Cortex of kidney (tissue), 1 donor: ENCODE measurements at places on chromosomes 12 and 14.

- no peak for DNase-seq
Observed at GRCh38 chr12:45303945-45304344, 88.0 kb downstream of the ANO6 start.

- no peak for DNase-seq
Observed at GRCh38 chr12:45969084-45969483, 21.3 kb downstream of the SCAF11 start.

- no peak for DNase-seq
Observed at GRCh38 chr14:80117876-80118275, 93.4 kb downstream of the DIO2 start.

DNA sequence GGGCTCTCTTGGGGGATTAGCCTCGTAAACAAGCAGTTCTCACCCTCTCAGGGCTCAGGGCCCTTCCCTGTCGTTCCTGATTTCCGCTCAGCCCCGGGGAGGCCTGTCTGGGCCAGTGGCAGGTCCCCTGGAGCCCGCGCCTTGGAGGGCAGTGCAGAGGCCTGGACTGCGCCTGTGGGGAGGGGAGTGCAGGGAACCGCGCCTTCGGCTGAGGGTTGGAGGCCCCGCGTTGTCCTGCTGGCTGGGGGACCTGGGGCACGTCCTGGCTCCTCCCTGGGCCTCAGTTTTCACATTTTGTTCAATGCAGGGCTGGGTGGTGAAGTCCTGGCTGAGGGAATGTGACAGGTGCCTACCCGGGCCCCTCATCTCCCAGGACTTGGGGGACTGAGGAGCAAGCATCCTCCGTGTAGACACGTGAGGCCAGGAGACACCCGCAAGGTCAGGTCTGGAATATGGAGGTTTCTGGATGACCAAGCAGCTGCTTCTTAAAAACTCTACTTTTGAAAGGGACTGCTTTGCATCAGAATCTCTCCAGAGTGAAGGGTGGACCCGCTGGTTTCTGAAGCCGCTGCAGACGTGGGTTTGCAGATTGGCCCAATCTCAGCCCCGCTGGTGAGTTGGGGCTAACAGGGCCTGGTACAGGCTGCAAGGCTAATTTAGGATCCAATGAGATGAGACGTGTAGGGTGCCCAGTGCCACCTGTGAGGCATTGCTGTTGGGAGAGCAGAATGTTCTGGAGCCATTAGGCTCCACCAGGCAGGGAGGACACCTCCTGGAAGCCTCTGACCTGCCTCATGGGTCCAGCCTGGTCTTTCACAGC, 80.2 kb downstream of the KIF26A start:
- no peak for DNase-seq

DNA sequence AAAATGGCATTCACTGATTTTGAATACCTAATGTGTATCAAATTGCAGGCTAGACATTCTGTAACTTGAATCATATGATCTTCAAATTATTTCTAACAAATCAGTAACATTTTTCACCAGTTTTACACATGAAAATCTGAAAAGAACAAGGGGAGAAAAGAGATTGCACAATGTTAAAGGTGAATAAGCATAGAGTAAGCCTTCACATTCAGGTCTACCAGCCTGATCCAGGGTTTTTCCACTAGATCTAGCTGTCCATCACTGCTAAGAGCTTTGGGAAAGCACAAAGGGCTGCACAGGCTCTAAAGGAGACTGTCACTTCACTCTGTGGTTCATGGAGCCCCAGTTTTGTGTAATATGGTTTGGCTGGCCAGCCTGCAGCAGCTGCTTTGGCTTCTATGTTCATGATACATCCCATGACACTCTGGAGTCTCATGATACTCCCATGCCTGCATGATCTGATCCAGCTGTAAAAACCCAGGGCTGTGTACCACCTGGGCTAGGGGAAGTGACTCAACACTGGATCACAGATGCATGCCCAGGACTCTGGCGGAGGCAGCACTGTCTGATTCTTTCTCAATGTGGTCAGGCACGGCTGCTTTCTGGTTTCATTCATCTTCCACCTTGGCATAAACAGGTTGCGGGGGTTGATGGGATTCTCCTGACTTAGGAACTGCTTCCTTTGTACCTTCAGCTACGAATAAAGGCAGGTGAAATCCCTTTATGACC, 859.7 kb downstream of the GALC start:
- no peak for DNase-seq

GRCh38 chr12:69415471-69416275, 54.5 kb upstream of the FRS2 start:
- no peak for DNase-seq

- DNase-seq = no peak
Observed at GRCh38 chr14:96166461-96167223, 38.0 kb upstream of the BDKRB2 start.

- DNase-seq = no peak
Observed at GRCh38 chr12:15320881-15321280, 1.4 kb upstream of the PTPRO start.

- no peak for DNase-seq
Observed at GRCh38 chr12:52199294-52199919, 7.6 kb upstream of the KRT80 start.

- DNase-seq = no peak
Observed at GRCh38 chr12:98352218-98352811, 163.1 kb upstream of the TMPO start.

GRCh38 chr14:49851813-49852212, 775 bp downstream of the NEMF start:
- DNase-seq = no peak

DNA sequence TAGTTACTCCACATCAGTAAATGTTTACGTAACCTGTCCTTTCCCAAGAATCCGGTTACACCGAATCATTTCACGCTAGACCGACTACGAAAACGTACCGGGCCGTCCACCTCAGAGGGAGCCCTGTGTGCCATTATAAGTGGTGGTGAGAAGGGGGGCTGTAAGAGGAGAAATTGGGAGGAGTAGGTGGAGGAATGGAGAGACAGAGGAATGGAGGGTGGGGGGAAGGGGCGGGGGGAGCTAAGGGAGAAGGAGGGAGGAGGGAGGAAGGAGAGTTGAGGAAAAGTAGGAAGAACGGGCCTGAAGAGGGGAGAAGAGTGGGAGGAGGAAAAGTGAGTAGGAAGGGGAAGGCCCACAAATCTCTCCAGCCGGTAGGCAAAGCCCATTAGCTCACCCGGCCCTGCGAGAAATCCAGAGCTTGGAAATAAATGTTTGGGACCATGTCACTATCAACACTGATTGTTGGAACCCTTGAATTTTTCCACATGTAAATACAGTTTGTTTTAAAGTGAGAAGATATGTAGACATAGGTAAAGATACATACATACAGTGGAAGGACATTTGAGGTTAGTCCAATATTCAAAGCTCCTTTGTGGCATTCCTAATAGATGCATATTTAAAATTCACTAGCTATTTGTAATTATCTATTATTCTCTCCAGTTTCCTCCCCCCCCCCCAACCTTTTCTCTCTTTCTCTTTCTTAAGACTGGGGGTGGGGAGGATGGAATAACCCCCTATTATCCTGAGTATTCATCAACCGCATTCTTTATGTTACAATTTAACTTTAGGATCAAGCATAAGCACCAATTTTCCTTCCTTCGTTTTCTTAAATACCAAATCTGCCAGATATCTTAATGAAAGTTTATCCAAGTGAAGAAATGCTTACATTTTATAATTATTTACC, 2.1 kb upstream of the FOXG1 start:
- no peak for DNase-seq

GRCh38 chr14:22099942-22100763, 426.5 kb upstream of the OR4E1 start:
- no peak for DNase-seq

DNA sequence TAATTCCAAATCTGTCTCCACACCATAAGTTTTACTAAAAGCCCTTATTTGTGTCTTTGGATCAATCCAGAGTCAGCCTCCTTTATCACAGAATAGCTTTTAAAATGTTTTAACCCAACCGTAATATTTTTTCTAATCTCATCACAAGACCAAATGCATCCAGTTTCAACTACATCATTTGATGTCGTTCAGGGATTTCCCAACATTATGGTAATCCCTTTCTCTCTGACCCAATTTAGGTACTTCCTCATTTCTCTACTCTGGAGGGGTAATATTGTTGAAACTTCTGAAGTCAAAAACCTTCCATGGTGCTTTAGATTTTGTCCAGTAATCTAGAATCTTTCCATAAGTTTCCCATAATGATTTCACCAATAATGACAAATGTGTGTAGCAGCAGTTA, 596.8 kb downstream of the SOX5 start:
- no peak for DNase-seq

GRCh38 chr12:62737615-62738014, 197.3 kb downstream of the PPM1H start:
- DNase-seq = no peak

DNA sequence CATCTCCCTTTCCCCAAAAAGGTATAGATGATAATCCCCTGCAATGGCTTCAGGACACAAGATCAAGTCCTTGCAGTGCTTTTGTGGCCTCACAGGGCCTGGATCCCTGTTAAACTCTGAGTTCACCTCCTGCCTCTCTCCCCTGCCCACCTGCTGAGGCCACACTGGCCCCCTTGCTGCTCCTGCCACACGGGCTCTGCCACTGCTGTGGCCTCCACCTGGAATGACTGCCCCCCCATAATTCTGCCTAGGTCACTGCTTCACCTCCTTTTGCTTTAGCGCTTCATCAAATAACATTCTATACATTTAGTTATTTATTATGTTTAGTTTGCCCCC, 653 bp upstream of the IFI27 start:
- no peak for DNase-seq

DNA sequence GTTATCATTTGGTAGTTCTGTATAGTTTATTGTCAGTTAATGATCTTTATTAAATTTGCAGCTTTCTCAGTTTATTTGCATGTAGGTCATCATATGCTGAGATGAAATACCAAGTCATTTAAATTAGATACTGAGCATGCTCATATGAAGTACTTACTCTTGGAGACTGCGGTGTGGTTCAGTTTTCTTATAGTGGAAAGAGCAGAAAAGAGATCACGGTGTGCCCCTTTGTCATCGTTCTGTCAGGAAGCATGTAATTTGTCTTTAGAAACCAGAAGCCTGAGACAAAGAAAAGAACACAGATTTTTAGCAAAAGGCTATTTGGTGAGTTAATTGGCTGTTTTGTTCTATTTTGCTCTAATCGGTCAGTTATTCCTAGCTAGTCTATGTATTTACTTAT, 75.6 kb downstream of the PLEKHA5 start:
- no peak for DNase-seq

DNA sequence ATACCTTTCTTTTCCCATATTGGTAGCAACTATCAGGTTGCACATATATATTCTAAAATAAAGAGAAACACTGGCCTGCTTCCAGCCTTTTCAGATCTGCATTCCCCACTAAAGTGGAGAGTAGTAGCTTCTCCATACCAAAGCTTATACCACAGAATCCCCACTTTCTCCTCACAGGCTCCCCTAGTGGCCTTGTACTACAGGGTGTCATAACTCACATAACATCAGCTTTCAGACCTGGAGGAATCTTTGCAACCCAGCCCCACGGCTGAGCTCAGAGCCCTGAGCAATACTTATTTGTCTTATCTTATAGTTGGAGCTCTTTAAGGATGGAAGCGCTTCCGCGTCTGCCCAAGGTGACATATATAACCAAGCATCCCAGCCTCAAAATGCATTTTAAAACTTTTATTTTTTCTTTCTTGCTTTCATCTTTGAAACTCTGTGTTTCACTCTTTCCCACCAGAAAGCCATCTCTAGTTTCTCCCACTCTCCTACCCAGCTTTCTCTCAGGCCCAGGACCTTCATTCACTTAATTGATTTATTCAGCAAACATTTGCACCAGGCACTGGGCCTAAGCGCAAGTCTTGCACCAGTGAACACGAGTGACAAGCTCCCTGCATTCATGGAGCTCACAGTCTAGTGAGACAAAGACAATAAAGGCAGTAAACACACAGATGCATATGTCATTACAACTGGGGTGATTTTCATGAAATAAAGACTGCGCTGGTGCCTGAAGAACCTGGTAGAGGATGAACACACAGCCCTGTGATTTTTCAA, 254.7 kb downstream of the IPO8 start:
- DNase-seq = no peak

DNA sequence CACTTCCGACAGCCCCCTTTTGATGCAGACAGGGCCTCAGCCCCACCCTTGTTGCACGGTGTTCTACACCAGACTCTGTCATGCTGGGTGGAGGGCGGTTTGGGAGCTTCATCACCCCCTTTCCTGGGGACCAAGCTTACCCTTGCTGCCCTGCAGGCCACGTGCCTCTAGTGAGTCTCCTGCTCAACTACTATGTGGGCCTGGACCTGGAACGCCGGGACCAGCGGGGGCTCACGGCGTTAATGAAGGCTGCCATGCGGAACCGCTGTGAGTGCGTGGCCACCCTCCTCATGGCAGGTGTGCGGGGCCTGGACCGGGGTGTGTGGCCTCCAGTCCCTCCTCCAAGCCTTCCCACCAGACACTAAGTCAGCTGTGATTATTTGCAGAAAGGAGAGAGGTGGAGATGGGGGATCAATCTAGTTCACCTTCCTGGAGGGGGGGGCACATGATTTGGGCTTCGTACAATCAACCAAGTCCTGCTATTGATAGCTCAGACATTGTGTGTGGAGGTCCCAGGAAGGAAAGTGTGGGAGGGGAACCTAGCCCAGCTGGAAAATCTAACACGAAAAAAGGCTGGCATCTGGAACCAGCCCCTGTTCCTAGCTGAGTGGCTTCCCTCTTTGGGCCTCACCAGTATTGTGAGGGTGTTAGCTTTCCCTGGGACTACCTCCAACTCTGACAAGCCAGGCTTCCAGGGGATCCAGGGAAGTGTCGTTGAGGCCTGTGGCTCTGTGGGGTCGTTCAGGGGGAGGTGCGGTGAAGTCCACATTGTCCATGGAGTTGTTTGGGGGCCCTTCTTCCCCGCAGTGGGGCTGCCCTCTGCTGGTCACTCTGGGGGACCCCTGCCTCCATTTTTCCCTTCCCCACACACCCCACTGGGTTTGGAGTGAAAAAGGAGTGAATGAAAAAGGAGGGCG, 1.6 kb downstream of the ANKRD33 start:
- DNase-seq = no peak

DNA sequence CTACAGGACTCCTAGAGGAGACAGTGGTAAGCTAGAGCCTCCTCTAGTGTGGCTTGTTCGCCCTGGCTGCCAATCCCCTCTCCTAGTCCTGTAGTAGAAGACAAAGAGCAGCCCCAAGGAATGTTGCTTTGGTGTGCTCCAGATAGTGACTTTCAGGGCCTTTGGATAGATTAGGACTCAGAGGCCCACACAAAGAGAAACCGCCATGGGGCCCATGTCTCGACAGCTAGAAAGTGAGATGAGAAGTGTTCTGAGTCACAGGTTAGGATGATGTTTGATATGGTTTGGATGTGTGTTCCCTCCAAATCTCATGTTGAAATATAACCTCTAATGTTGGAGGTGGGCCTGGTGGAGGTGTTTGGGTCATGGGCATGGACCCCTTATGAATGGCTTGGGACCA, 51.8 kb upstream of the JDP2 start:
- no peak for DNase-seq
